ENCODE measurements at places on chromosomes 1 and 21.

DNA sequence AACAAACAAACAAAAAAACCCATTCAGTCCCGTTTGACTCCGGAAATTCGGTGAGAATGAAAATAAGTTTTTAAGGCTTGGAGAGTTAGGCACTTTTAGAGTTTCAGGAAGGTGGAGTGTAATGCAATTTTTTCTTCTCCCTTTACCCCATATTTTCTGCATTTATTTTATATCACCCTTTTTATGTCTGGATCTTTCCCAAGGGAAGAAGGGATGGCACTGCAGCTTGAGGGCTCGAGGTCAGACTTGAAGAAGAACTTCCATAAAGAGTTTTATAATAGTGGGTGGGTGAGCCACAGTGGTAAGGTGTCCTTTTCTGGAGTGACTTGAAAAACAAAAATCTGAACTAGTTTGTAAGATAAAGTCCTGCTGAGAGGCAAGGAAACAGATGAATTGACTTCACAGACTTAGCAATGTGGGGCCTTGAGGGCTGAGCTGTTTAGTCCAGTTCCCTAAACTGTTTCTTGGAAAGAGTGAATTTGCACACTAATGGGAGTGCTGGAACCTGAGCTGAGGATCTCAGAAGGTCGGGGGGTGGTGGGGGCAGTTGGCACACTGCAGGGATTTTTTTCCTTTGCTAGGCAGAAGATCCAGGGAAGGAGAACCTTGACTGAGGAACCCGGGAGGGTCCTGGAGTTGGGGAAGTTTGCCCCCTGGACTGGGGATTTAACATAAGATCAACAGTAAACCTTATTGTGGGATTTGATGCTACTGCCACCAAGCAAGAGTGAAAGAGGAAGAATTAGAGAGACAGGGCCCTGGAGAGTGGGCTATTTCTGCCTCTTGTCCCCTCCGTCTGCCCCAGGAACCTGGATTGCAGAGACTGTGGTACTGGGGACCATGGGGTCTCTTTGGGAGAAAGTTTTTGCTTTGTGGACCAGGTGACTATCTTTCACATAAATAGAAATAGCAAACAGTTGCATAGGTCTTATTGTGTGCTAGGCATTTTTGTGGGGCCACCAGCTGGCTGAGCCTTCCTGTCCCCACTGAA, 1.8 kb upstream of the MEX3A start:
- no peak for DNase-seq

- no peak for DNase-seq
Measured at GRCh38 chr1:29542548-29542947, 306.2 kb downstream of the PTPRU start.

GRCh38 chr1:3889936-3890335, 10.1 kb downstream of the C1orf174 start:
- no peak for DNase-seq

DNA sequence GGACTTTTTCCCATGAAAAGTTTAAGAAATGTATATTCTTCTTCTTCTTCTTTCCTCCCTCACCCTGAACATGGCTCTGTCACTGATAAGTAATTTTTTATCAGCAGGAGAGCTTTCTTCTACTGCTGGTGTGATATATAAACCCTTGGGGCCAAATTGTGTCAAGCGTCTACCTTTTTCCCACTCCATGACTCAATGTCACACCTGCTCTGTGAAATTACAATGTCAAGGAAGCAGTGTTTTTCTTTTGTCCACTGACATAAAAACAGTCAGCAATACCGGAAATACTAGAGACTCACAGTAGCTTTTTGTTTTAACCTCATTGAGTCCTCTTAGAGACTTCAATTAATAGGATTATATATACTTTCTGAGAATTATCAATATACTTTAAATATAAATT, 416.2 kb upstream of the ADGRL4 start:
- no peak for DNase-seq

DNA sequence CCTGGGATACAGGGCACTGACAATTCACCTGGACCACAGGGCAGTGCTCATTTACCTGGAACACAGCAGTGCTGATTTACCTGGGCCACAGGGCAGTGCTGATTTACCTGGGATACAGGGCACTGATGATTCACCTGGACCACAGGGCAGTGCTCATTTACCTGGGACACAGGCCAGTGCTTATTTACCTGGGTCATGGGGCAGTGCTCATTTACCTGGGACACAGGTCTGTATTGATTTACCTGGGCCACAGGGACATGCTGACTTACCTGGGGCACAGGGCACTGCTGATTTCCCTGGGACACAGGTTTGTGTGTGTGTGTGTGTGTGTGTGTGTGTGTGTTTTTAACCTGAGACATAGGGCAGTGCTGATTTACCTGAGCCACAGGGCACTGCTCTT, 261.7 kb downstream of the MATN1 start:
- DNase-seq: no peak

- DNase-seq: no peak
Measured at GRCh38 chr1:209456878-209457277, 126.6 kb upstream of the CAMK1G start.

- no peak for DNase-seq
Measured at GRCh38 chr1:15989776-15990175, 13.9 kb upstream of the ZBTB17 start.

DNA sequence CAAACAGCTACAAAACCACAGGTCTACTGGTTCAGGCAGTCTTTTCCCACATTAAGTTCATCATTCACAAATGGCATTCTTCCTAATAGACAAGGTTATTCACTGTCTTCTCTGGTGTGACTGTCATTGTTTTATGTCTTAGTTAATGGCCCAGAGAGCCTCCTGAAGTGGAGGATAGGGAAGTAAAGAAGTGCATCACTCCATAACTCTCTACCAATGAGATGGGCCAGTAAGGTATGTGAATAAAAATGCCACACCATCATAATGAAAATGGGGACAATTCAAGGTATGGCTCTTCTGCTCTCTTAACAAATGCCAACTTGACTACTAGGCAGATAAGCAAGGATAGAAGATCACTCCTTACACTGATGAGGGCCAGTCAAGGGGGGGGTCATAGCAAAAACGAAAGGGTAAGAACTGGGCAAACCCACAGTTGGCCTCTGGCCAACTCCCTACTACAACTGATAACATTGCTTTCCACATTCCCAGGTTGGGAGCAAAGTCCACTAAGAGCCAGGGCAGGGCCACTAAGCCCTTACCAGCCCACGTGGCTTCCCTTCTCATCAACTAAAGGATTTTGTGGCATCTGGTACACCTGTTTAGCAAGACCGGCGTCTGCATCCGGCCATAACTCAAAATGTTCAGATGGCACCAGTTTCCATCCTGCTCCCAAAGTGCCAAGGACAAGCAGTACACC, 10.0 kb downstream of the PABPC4 start:
- DNase-seq: no peak

GRCh38 chr1:180805316-180805715, 107.4 kb upstream of the KIAA1614 start:
- DNase-seq: no peak
